ENCODE measurements at places on chromosomes 7 and 10.

- no peak for DNase-seq
These were observed 3.7 kb upstream of the MAPK8 start for GRCh38 chr10:48302515-48303476.

DNA sequence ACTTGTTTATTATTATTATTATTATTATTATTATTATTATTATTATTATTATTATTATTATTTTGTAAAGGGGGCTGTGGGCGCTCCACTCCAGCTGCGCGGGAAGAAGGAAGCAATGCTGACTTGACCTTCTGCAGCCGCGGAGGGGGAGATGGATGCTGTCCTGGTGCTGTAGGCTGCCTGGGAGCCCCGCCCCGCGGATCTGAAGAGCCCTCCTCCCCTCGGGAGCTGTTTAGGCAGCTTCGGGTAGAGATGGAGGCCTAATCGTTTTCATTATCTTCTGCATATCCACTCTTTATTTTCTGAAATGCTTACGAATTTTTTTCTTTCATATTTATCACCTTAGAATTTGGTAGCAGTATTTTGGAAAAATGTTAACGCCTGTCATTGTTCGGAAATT is 101.2 kb upstream of the KLF6 start:
- DNase-seq = no peak

DNA sequence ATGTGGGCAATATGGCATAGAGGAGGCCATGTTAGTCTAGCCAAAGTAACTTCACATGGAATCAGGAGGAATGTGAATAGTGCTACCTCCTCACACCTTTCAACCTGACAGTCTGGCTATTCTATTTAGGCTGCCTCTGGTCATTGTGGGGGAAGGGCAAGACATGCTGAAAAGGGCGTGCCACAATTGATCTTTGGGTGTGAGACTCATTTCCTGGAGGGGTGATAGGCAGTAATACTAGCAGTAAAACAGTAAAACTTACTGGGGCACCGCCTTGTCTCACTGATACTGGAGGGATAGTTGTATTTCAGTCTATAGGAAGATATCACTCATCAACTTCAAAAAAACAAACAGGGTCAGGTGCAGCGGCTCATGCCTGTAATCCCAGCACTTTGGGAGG is 88.7 kb downstream of the TMEM168 start:
- DNase-seq = no peak

DNA sequence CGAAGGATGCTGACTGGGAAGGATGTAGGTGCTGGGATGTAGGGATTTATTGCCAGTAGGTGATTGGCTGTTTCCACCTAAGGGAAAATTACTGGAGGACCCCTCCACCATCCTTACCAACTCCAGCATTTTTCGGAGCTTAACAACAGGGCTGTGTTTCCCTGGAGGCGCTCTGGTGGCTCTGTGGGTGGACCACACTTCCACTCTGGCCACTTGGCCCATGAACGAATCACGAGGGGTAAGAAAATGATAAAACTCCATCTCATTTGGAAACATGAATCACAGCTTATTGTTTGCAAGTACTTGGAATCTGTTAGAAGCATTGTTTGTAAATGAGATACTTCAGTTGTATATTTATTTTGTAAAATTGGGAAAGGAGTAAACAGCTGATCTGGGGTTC is 3.0 kb downstream of the DOCK1 start:
- no peak for DNase-seq

GRCh38 chr10:49285232-49285631 is 13.7 kb upstream of the C10orf71 start:
- DNase-seq = no peak

- DNase-seq = peak; percentile 4
These were observed 2.1 kb downstream of the CNNM1 start for GRCh38 chr10:99331207-99331803.

Measured in HFF-Myc (cell line).